NCI-H526 (cell line): ENCODE measurements at places on chromosomes 1 and 21.
A peak's percentile ranks its signal among the peaks of the same experiment; 100 is the strongest.

DNA sequence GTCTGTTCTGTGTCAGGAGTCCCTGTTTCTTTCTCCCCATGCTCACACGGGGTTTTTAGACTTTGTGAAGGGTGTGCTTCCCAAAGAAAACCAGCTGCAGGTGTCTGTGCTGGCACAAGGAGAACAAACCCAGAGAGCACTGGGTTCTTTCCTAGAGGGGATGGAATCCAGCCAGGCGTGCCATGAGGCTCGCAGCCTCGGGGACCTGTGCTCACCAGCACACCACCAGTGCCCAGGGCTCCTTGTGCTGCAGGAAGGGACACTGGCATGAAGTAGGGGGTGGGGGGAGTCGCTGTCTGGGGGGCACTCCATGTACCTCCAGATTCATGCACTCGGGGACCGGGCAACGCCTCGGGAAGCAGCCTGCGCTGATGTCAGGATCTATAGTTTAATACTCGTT, 57.9 kb downstream of the AGPAT3 start:
- DNase-seq = no peak

- no peak for DNase-seq
Observed at GRCh38 chr1:240539769-240540414, 72.1 kb downstream of the GREM2 start.

- no peak for DNase-seq
Observed at GRCh38 chr1:40299366-40300248, 17.5 kb downstream of the COL9A2 start.

DNA sequence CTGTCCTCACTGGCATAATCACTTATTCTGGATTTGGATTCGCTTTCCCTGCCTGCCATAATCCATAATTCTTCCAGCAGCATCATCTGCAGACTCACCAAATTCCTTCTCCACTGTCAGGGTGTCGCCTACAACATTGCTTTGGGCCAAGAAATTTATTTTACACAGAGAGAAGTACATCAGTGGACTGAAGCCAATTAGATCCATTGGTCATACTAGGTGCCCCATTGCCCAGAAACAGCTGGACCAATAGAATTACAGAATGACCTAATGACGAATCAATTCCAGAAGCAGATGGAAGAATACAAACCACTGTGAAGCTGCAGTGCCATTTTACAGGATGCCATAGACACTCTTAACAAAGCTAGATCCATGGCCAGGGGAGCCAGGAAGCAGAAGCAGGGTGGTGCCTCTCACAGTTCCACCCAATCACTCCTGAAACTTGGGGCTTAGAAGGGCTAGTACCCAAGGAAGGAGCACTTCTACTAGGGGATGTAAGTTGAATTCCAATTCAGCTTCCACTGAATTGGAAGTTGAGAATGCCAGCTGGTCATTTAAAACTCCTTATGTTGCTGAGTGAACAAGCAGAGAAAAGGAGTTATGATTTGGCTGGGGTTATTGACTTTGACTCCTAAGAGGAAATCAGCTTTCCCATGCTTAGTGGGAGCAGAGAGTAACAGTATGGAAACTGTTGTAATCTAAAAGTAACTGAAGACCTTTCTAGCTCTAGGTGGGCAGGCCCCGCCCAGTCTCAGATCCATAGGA, 44.0 kb downstream of the EDN2 start:
- DNase-seq = no peak

GRCh38 chr1:29901624-29902325, 665.5 kb downstream of the PTPRU start:
- DNase-seq = no peak

- DNase-seq = no peak
Observed at GRCh38 chr1:115815694-115816093, 25.2 kb downstream of the NHLH2 start.

DNA sequence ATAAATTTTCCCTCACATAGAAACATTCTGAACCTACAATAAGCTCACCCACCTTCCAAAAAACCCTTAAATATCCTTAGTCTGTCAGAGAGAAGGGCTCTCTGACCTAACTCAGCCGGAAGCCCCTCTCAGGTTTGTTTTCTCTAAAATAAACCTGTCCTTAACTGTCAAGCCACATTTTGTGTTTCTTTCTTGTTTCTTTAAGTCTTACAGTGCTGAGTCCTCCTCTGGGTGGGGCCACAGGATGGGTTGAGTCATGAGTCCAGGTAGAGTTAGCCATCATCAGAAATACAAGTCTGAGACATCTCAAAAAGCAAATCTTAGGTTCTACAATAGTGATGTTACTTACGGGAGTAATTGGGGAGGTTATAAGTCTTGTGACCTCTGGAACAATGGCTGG, 26.4 kb upstream of the SLC2A5 start:
- no peak for DNase-seq

DNA sequence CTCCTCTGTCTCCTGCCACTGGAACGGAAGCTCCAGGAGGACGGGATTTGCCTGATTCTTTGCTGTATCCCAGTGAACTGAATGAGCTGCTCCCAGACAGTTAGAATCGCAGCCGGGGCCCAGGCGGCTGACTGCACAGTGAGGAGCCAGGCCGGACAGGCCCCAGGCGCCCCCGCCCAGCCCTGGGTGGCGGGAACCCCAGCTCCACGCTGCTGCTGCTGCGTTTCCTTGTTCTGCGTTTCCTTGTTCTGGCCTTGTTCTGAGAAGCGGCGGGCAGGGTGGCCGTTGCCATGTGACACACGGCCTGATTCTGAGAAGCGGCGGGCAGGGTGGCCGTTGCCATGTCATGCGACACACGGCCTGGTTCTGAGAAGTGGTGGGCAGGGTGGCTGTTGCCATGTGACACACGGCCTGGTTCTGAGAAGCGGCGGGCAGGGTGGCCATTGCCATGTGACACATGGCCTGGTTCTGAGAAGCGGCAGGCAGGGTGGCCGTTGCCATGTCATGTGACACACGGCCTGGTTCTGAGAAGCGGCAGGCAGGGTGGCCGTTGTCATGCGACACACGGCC, 56.2 kb downstream of the SLC37A1 start:
- no peak for DNase-seq

DNA sequence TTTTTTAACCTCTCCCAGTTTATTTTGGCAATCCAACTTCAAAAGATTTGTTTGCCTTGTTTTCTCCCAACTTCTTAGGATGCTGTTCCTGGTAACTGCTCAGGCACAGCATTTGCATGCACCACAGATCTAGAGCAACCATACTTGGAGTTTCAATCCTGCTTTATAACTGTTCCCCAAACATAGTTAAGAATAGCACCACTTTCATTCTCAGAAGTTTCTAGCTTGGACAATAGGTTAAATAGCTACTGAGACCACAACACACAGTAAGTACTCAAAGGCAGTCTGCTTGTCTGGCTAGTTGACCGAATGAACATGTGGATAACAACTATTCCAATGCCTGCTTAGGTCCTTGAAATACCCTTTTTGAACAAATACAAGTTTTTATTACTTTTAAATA, 76.8 kb downstream of the FOXJ3 start:
- DNase-seq = no peak

DNA sequence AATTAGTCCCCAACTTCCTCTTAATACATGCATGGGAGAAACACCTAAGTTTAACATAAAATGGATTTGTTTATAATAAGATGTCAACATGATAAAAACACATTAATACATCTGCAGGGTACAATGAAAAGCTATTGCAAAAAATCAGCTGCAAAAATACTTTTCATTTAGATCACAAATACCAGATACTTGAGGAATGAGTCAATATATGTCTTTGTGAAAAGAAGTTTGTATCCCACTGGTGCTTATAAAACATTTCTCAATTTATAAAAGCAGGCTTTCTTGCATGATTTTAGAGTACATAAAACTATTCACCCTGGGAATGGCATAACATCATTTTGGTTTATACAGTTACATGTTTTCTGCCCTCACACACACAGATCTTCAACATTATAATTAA, 18.6 kb upstream of the PRKAA2 start:
- DNase-seq = no peak

- DNase-seq = no peak
Observed at GRCh38 chr1:19860418-19860817, 21.8 kb upstream of the OTUD3 start.

- peak; percentile 69 for DNase-seq
Observed at GRCh38 chr1:179883745-179884138, 1.7 kb downstream of the TOR1AIP1 start.

DNA sequence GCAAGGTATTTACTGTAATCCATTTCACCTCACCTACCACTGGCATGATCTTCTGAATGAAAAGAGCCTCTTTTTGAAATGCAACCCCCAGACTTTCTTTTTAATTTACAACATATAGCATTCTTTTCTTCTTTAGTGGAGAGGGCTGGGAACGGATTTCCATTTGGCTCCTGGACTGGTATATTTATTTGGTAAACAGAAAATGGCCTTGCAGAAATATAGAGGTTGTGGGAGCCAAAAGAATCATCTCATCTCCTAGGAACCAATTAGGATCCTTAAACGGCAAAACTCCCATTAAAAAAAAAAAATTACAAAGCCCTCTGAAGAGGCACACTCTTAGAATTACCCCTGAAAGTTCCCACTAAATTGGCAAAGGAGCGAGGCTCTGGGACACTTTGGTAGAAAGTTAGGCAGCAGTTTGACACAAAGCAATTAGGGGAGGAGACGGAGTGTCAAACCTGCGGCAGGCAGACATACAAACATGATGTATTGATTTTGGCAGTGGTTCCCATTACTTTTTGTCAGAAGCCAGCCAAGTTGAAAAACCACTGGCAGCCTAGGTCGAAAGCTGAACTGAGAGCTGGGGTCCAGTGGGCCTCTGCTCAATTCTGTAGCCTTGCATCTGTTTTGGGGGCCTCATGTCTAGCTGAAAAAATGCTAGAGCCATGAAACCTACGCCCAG, 135.1 kb upstream of the MAGI3 start:
- no peak for DNase-seq

DNA sequence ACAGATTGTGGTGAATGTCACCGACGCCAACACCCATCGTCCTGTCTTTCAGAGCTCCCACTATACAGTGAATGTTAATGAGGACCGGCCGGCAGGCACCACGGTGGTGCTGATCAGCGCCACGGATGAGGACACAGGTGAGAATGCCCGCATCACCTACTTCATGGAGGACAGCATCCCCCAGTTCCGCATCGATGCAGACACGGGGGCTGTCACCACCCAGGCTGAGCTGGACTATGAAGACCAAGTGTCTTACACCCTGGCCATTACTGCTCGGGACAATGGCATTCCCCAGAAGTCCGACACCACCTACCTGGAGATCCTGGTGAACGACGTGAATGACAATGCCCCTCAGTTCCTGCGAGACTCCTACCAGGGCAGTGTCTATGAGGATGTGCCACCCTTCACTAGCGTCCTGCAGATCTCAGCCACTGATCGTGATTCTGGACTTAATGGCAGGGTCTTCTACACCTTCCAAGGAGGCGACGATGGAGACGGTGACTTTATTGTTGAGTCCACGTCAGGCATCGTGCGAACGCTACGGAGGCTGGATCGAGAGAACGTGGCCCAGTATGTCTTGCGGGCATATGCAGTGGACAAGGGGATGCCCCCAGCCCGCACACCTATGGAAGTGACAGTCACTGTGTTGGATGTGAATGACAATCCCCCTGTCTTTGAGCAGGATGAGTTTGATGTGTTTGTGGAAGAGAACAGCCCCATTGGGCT, 3.0 kb downstream of the CELSR2 start:
- DNase-seq = no peak

DNA sequence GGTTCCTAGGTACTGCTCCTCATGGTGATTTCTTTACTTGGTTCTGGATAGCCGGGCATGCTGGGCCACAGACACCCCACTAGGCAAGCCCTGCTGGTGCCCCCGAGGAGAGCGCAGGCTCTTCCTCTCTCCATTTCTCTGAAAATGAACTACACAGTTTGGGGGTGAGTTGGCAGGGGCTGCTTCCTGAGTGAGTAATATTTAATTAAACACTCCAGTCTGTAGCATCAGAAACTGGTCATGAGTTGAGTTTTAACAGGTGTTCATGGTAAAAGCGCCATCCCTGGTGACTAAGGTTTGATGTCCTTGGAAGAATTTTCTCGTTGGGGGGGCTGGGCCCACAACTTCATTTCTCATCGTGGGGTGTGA, 1.7 kb downstream of the SPSB1 start:
- DNase-seq = no peak
